ENCODE measurements at places on chromosomes 4 and X.
A peak's percentile ranks its signal among the peaks of the same experiment; 100 is the strongest.

DNA sequence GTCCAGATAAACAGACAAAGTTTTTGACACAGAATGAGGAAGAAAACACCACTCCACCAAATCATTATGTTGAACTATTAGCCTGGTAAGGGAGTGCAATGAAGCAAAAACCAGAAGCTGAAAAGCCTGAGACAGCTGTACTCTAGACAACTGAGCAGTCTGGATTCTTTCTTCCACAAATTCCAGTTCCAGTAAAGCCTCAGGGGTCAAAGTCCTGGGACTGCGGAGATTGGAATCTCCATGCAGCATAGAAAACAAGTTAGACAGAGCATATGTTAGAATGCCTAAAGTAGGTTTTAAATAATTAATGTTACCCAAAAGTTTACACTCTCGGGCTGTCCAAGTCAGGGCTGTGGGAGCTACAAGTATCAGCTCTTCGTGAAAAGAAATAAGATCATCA, 263.2 kb downstream of the TECRL start:
- DNase-seq, result no peak

- DNase-seq, result no peak
These were observed 23.6 kb downstream of the KLF3 start for GRCh38 chr4:38687571-38688011.

GRCh38 chrX:112645774-112646173, 34.0 kb downstream of the LHFPL1 start:
- DNase-seq, result no peak

DNA sequence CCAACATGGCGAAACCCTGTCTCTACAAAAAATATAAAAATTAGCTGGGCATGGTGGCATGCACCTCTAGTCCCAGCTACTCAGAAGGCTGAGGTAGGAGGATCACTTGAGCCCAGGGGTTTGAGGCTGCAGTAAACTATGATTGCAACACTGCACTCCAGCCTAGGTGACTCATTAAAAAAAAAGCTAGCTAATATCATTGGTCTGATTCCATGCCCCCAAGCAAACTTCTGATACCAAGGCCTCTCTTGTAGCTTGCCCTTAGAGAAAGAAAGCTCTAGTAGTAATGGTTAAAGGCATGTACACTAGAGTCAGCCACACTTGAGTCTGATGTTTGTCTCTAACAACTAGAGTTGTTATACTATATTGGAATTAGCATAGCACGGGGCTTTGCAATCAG, 32.6 kb upstream of the PHF8 start:
- no peak for DNase-seq

GRCh38 chrX:33188881-33189280, 22.5 kb downstream of the DMD start:
- DNase-seq, result no peak

- peak; percentile 96 for DNase-seq
These were observed 485 bp upstream of the CCNG2 start for GRCh38 chr4:77156533-77156911.

- no peak for DNase-seq
These were observed 100.2 kb downstream of the LNX1 start for GRCh38 chr4:53490965-53491622.

- no peak for DNase-seq
These were observed 71.8 kb upstream of the GPR34 start for GRCh38 chrX:41616935-41617334.

- DNase-seq, result no peak
These were observed 12.2 kb upstream of the WFS1 start for GRCh38 chr4:6257247-6258025.

- DNase-seq, result no peak
These were observed 210.7 kb downstream of the PPP1R2C start for GRCh38 chrX:42567268-42567667.

DNA sequence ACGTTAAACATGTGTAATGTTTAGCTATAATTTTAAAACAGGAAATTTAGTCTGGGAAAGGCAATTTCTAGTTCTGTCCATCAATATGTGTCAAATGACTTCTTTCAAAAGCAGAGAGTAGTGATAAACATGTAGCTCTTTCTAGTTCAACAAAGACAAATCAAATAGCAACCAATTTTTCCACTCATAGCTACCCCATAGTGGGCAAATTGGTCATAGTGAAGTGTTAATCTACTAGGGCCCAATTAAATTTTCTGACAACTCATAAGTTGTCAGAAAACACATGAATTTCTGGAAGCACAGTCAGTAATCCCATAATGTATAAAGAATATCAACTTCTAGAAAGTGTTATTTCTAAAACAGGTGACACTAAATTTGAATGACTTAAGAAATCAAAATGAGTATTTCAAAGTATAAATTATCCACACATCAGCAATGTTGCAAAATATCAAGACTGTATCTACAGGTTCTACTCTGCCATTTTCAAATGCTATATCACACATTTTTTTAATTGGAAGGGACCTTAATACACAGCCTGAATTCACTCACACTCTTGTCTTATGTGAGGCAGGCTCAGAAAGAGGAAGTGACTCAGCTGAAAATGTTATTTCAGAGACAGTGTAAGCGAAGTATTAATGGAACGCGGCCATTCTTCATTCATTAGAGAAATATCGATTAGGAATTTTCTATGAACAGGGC, 7.7 kb downstream of the OCIAD2 start:
- DNase-seq, result no peak

DNA sequence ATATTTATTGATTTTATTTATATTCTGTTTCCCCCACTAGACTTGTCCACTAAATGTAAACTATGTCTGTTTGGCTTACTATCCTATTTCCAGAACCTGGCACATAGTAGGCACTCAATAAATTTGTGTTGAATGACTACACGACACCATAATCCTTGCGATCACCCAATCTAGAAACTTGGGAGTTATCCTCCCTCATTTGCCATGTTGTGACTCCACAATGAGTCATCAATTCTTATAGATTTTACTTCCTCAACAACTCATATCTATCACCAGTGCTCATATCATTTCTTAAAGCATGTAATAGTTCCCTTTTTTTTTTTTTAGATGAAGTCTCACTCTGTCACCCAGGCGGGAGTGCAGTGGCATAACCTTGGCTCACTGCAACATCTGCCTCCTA, 39.9 kb upstream of the VAMP7 start:
- DNase-seq, result no peak

- no peak for DNase-seq
These were observed 1.9 kb downstream of the SMAD1 start for GRCh38 chr4:145483514-145483913.

- DNase-seq, result no peak
These were observed 8.2 kb downstream of the SLC38A5 start for GRCh38 chrX:48461830-48462229.

DNA sequence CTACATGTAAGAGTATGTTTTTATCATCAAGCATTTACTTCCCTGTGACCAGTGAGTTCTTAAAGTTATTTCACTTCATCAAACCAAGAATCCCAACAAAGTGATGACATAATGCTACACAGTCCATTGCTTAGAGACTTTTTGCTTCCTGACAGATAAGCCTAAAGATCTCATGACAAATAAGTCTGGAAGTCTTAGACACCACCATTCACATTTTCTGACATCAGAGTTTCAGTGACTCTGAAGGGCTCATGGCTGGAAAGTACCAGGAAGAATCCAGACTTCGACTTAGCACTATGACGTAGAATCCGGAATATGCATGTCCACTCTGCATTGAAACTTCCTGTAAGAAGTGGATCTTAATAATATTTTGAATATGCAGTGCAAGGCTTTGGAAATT, 53.7 kb downstream of the CLDN22 start:
- DNase-seq, result no peak

GRCh38 chr4:72375073-72375736, 193.8 kb downstream of the ADAMTS3 start:
- no peak for DNase-seq

DNA sequence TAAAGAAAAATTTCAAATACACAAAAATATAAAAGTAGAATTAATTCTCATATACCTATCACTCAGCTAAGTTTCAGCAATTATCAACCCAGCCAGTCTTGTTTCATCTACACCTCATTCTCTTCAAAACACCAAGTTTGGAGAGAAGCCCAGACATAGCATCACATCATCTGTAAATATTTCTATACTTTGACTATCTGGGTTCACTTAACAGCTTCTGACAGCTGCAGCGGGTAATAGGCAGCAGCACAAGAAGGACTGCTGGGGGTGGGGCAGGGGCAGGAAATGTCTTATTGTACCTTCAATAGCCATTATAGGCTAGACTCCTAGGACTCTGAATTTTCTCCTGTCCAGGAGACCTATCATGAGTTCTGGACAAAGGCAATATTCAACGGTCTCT, 54.1 kb downstream of the PHF8 start:
- DNase-seq, result no peak

DNA sequence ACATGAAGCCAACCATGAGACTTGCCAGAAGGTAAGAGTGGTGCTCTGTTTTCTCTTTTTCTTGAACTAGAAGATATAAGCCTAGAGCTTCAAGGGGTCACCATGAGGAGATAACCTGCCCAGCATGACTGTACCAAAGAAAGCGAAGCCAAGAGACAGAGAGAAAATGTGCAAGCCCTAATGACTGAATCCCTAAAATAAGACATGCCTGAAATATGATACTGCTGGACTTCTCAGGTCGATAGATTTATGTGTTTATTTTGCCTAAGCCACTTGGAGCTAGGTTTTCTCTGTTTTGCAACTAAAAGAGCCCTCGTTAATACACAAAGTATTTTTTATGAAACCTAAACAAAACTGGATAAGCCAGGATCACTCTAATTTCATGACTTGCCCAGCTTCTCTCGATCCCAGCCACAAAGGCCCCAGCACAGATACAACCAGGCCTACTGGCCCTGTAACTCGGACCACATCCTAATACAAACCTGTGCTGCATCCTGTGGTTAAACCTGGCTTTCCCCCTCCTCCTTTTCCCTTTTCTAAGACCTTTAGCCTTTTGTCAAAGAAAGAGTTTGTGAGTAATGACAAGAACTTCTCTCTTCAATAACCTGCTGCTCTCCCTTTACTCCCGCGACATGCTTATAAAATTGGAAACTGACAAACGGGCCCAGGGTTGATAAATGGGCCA, 185.8 kb downstream of the APBB2 start:
- DNase-seq, result no peak

- no peak for DNase-seq
These were observed 91.9 kb downstream of the CHST7 start for GRCh38 chrX:46665232-46666152.

GRCh38 chr4:158341896-158342295, 131.6 kb downstream of the TMEM144 start:
- no peak for DNase-seq

GRCh38 chrX:103640401-103641155, 11.8 kb downstream of the TCEAL1 start:
- no peak for DNase-seq

DNA sequence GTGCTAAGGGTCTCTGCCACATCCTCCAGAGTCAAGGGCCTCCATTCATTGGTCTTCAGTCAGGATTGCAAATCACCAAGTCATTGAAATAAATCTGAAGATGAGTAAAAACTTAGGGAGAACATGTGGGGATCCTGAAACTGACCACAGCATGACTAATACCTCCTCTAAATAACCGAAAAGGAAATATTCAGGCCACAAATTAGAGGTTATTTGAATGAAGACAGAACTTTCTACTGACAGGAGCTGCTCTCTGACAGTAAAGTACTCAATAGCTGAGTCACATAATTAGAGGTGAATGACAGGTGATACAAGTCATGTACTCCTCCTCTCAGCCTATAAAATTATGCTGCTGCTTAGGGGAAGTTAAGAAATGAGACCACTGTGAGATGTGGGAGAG, 240.2 kb upstream of the F9 start:
- no peak for DNase-seq

- no peak for DNase-seq
These were observed 120.5 kb upstream of the C1GALT1C1 start for GRCh38 chrX:120750381-120750780.

DNA sequence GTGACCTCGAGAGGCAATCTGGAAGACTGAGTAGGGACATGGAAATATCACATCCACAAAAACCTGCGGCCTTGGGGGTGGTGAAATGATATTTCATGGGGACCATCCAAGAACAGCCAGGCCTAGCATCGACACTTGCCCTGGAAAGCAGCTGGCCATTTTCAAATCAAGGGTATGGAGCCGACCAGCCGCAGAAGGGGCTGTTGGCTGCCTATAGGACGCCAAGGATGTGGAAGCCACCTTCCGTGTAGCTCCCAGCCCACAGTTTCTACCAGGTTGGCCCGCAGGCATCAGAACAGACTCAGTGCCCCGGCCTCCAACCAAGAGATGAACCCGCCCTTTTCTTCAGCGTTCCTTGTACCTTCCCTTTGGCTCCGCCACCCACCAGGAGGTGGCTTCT, 5.4 kb upstream of the LOC101059915 start:
- no peak for DNase-seq

DNA sequence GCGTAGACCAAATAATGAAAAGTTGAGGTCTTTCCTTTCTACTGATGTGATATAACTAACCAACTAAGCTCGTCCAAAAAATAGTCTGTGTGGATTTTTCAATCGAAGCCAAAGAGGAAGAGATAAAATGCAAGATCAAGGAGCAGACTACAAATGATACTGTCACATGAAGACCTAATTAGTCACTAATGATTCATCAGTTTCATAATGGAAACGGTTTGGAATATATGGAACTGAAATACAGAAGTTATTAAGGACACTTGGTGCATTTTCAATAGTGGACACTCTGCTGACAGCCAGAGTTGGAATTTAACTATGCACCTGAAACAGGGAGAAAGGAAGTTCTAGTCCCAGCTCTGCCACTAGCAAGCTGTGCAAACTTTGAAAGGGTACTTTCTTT, 119.8 kb downstream of the GUCY2F start:
- DNase-seq, result no peak

GRCh38 chrX:12210196-12210815, 72.0 kb downstream of the FRMPD4 start:
- DNase-seq, result peak; percentile 0

GRCh38 chr4:9927341-9928007, 93.8 kb downstream of the SLC2A9 start:
- no peak for DNase-seq

GRCh38 chr4:20520901-20521300, 179.4 kb upstream of the PACRGL start:
- DNase-seq, result no peak

DNA sequence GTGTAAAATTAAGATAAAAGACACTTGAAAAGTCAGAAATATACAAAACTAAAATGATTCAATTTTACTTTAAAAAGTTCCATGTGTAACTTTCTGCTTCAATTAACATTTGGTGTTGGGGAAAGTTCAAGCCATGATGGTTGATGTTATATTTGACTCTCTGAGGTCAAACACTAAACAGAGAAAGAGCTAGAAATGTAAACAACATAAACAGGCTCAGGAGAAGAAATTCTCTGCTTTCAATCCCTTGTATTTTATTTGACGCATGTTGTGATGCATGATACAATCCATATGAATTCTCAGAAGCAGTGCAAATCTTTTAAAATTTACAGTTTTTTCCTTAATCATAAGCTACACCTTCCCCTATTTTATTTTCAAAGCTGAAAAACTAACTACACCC, 822.4 kb downstream of the PCDH18 start:
- DNase-seq, result no peak
